ENCODE measurements at places on chromosomes 16 and 17.

DNA sequence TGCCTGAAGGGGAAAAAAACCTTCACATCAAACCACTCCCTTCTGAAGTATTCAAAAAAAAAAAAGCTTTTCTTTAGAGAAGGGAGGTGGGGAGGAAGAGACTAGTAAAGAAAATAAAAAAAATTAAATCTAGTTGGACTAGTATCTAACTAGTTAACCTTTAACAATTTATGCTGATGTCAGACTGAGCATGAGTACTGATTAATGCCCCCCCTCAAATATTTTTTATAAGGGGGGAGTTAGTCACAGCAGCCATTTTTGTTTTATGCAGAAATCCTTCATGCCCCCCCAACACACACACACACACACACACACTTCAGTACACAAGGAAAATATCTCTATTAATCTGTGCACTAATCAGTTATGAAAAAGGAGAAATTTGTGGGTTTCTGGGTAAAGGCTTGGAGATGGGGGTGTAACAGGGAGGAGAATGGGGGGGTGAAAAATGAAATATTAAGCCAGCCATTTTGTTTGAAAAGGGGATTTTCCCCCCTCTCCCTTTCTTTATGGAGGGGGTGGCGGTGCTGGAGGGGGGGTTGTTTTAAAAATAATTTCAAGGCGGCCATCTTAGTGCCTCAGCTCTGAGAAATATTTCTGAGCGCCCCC is 4.7 kb upstream of the CHD3 start:
- no peak for DNase-seq

DNA sequence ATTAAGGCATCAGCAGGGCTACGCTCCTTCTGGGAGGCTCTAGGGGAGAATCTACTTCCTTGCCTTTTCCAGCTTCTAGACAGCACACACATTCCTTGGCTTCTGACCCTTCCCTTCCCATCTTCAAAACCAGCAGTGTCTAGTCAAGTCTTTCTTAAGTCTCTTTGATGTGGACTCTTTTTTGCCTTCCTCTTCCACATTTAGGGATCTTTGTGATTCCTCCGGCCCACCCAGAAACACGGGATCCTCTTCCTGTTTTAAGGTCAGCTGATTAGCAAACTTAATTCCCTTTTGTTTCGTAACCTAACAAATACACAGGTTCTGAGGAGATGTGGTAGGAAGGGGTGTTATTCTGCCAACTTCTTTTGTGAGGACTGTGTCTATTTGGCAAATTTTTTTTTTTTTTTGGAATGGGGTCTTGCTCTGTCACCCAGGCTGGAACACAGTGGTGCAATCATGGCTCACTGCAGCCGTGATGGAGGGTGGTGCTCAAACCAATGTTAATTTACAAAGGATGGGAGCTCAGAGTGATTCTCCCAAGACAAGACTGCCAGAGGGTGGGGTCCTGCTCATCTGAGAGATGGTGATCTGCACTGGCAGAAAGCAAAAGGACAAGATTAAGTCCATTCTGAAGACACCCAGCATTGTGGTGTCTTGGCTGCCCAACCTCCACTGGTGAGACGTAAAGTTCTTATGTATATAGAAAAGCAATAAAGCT is 14.7 kb downstream of the KNOP1 start:
- no peak for DNase-seq

DNA sequence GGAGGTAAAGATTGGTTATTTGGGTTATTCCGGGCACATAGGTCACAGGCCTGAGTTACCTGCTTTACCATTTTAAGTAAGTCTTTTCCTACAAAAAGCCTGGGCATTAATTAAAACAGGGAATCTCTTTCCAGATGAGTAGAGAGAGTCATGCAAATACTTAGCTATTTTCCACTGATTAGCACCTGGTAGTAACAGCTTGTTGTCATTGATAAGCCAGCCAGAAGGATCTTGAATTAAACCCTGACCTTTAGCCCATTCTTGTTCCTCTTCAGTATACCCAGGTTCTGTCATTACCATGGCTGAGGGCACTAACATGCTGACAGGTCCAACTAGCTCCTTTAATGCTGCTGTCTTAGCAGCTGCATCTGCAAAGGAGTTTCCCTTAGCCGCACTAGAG is 44.4 kb upstream of the ARL4D start:
- DNase-seq, result no peak

- DNase-seq, result no peak
Observed at GRCh38 chr17:40722241-40722640, 18.7 kb upstream of the KRT24 start.

DNA sequence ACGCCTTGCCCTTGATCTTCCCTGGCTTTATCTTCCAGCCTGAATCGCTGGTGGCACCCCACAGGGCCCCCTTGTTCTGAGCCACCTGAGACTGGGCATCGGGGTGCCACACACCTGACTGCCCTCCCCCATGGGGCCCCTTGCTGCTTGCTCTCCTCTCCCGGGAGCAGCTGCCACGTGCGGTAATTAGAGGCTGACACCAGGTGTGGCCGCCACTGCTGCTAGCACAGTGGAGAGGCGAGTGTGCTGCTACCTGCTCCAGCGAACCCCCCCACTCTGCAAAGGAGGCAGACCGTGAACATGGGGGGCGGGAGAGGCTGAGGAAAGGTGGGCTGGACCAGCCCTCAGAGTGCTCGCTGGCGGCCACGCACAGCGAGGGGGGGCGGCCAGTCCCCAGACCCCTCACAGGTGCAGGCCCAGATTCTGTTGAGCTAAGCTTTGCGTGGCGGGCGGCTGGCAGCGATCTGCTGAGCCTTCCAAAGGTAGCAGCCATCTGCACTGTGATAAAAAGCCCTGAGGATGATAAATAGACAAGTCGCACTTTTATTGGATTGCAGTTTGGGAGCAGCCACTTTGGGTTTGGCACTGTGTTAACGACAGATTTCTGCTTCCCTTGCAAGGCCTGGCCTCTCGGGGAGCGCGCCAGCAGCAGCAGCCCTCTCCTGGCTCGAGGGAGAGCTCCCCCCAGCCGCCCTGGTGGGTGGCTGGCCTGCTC is 167.9 kb upstream of the GSE1 start:
- DNase-seq, result no peak

All from fibroblast of skin of left biceps (primary cell).